ENCODE measurements at places on chromosomes 16 and 17.
A peak's percentile ranks its signal among the peaks of the same experiment; 100 is the strongest.

DNA sequence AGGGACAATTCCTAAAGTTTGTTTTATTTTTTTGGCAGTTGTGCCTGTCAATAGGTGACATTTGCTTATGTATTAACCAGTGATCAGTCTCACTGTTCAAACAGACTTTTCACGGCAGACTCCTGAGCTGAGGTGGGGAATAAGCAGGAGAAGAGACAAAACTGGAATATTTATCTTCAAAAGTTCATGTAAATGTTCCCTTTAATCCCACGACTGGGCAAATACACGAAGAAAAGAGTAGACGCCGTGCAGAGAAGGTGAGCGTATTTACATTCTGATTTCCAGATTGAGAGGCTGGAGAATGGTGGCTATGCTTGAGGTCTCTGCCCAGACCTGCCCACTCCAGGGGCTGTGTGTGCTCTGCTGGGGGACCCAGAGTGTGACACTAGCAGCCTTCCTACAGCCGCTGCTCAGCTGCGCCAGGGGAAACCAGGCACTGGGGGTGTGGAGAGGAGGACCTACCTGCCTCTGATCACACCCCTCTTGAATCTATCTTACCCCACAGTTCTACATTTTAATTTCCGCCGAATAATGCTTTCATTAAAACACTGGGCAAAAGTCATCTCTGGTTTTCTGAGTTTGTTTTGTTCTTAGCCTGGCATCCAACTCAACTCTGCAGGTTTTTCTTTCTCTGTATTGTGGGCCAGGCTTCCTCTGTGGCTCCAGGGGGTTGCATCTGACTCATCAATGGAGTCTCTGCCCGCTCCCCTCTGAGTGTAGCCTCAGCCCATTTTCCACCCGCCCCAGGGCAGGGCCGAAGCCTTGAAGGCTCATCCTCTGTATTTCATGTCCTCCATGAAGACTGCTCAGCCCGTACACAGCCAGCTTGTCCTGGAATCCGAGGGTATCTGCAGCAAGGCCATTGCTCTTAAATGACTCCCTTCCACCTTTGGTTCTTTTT, 237.1 kb downstream of the NTN1 start:
- DNase-seq = peak; percentile 73

GRCh38 chr17:35073991-35074627, 10.6 kb upstream of the RFFL start:
- no peak for DNase-seq

GRCh38 chr17:45752246-45752645, 31.9 kb upstream of the CRHR1 start:
- no peak for DNase-seq

GRCh38 chr16:56362057-56362655, 63.2 kb downstream of the AMFR start:
- no peak for DNase-seq

DNA sequence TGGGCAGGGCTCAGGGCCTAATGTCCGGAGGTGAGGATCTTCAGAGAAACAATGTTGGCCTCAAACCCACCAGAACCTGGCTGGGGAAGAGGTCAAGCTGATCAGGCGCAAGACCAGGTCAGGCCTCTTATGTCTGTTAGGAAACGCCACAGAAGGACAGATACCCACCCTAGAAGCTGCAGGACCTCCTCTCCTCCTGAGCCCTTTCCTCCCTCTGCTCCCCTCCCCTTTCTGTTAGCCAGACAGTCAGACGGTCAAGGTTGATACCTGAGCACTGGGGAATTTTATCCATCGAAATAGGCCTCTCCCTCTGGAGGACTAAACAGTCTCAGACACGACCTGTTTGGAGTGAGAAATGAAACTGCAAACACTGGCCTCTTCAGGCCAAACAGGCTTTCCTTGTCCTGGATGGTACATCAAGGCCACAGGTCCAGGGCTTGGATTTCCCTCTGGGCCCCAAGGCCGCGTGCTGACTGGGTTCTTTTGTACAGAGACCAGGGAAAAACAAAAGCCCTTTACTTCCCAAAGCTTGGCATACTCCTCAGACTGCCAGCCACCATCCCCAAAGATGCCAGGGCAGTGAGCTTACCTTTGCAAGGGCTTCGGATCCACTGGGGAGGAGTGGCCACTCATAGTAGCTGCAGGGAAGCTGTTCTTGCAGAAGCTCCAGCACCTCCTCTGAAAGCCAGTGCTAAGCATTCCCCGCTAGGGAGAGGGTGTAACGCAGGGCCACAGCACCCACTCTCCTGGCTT, 135.8 kb downstream of the CCDC182 start:
- DNase-seq = no peak

DNA sequence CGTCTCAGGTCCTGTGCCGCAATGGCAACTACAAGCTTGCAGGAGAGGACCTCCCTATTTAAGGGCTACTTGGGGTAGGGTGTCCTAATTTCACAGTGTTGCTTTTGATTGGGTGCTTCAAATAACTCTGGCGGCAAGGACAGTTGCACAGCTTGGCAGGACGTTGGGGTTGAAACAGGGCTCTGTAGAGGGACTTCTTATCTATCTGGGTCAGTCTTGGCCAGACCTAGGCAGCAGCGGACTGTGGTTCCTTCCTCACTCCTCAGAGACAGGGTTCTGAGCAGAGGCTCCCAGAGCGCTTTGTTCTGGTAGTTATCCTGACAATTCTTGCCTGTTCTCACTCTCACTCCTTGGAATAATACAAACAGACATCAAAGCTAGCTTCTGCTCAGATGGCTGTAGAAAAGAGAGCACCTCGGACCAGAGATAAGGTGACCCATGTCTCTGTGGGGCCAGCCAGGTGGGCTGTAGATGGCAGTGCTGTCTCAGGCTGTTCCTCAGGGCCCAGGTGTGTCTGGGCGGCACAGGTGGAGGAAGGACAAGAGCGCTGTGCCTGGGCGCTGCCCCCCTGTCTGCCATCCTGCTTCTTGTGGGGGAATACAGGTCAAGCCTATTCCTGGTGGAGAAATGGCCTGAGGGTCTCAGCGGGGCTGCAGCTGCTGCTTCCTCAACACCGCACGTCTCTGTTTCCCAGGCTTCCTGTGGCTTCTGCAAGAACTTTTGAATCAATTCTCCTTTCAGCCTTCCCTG, 61.0 kb downstream of the PLD6 start:
- DNase-seq = no peak

GRCh38 chr16:65619606-65620005, 497.7 kb upstream of the CDH11 start:
- no peak for DNase-seq

GRCh38 chr17:75191584-75191983, 8.8 kb upstream of the SUMO2 start:
- no peak for DNase-seq

- no peak for DNase-seq
Observed at GRCh38 chr16:9135797-9136196, 44.4 kb downstream of the HAPSTR1 start.

DNA sequence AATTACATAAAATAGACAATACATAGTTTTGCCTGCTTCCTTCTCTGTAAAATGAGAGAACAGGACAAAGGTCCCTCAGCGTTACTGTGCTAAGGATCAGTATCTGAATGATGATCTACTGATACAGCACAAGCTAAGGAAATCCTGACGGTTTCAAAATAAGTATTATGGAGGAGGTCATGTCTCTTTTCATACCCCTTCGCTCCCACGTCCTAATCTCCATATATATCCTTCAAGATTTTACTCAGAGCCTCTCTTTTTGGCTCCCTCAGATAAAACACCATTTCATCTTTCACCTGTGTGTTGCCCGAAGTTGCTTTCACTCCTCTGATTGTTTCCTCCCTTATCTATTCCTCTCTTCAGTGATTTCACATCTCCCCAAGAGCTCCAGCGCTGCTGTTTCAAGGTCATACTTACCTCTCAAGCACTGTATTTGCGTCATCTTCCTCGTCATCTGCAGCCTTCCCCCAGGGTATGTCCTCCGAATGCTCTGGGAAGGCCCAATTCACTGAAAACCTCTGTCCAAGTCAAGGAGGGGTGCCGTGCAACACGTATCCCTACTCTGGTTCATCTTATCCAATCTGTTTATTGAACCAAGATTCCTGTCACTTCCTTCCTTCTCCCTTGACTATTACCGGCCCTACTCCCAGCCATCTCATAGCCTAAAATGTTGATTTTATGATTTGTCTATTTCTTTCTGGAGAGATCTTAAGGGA, 1.2 kb upstream of the BLTP2 start:
- no peak for DNase-seq

- DNase-seq = no peak
Observed at GRCh38 chr17:1298606-1299005, 19.1 kb downstream of the TRARG1 start.

DNA sequence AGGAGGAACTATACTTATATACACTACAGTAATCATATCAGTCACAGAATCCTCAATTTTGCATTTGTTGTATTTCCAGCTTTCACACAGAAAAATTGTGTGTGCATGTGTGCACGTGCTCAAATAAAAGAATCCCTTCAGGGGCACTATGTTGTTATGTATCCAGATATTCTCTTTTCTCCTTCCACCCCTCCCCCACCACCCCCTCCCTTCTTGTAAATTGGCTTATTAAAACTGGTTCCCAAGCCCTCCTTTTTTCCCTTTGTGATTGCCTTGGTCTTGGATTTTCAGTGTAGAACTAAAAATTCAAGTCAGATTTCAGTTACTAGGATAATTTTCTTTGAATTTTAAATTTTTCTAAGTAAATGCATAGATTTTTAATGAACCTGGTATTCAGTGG, 86.3 kb downstream of the WNT3 start:
- no peak for DNase-seq

GRCh38 chr16:67336116-67336515, 9.5 kb downstream of the LRRC36 start:
- no peak for DNase-seq

GRCh38 chr16:72944757-72945485, 103.0 kb downstream of the ZFHX3 start:
- no peak for DNase-seq

- no peak for DNase-seq
Observed at GRCh38 chr17:73349138-73349537, 37.3 kb upstream of the CDC42EP4 start.

Measured in NCI-H1105 (cell line).